ENCODE measurements at places on chromosomes 4 and X. TPM values are rescaled to one million over a fixed set of nuclear protein-coding genes. Genes with fewer than 3 reads are reported as not detected.

The BRS3 gene
- total RNA-seq = not detected

The TASL gene
- not detected for total RNA-seq

DNA sequence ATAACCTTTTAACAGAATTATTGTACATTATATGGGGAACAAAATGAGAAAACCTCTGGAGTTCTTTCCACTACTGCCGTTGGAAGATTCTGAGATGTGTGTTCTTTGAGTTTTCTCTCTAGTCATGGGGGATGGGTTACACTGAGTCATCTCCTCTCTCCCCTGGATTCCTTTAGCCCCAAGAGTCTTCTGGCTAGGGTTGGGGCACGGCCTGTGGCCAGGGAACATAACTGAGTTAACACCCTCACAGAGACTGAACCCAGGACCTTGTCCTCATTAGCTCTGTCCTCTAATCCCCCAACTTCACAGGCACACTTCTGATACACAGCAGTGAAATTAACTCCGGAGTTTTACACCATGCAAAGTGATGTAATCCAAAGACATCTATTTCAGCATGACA is 142.3 kb upstream of the F9 start:
- no peak for DNase-seq

- no peak for DNase-seq
Observed at GRCh38 chrX:109709129-109709631, 23.9 kb downstream of the ACSL4 start.

DNA sequence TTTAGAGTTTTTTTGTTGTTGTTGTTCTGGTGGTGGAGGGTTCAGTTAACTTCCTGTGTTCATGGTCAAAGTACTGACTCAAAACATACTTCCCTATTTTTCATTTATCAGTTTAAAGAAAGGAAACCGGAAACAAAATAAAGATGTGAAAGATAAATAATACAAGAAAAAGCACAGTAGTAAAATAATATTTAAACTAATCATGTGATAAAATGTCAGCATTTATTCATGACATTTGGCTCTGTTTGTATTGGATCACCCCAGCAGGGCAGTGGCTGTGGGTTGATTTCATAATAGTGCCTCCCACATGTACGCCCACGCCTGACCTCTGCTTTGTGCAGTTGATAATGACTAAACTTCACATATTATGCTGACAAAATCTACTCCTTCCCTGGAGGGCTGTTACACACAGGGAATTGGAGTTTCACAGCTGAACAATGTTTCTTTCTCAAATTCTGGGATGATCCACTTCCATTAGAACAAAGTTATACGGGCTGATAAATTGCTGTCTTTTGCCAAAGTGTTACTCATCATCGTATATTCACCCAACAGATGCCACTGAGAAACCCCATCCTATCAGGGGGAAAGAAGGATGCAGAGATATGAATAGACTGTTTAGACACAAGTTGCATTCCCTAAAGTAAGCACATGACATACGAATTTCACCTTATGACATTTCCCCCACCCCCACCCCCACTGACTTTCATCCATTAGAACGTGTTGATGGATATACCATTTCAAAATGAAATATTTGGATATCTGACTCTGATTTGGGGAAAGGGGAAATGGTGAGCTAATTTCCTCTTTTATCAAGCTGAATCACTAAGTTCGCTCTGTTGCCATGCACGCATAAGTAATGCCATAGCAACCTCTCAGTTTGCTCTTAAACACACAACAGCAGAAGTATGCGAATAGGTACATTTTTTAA is 48.3 kb downstream of the AMELX start:
- no peak for DNase-seq

DNA sequence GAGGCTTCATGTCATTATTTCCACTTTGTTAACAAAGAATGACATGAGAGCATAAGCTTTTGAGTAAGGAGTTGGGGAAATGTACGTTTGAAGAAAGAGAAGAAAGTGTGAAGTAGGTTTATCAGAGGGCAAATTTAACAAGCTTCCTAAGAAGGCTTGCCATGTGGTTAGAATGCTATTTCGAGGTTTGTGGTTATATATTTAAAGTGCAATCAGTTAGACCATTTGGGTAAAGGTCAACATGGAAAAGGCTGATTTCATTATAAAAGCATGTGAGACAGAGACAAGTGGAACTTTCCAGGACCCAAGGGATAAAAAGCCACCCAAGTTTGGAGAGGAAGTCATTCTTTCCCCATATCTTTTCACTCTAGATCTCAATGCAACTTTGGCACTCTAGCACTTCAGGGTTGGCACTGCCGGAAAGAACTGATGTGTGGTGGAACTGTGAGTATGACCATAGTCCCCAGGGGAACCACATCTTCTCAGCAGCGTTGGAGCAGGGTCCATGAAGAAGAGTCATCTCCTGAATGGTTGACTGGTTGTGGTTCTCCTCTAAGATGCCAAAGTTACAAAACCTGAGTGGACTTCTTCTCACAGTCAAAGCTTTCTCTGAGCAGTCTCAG is 529.9 kb downstream of the MID1IP1 start:
- peak; percentile 28 for DNase-seq

- no peak for DNase-seq
Observed at GRCh38 chr4:3287271-3287971, 5.4 kb upstream of the RGS12 start.

DNA sequence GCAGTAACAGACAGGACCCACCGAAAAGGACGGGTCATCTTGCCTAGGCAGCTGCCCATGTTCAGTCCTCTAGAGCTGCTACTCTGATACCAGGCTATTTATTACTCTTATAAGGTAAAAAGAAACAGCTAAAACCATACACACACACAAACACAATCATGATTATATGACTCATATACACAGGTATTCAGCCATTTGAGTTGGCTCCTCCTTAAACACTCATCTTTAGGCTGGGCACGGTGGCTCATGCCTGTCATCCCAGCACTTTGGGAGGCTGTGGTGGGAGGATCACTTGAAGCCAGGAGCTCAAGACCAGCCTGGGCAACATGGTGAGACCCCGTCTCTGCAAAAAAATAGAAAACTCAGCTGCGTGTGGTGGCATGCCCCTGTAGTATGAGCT is 76.6 kb downstream of the F11 start:
- peak; percentile 36 for DNase-seq

DNA sequence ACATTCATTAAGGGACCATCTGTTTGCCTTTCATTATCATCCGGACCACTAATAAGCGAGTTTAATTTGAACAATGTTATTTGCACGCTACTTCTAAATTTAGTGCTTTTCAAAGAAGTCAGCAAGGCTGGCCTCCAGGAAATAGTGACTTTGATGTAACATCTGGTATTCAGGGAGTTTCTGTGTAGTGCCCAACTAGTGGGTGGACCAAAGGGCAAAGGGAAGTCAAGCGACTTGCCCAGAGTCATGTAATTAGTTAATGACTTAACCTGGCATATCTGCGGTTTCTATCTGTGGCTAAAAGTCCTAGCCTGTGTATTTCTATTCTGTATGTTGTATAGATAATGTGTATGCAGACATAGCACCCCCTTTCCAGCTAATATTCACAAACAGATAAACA is 56.3 kb upstream of the LCORL start:
- DNase-seq = no peak

The FAM184B gene
- total RNA-seq = not detected

DNA sequence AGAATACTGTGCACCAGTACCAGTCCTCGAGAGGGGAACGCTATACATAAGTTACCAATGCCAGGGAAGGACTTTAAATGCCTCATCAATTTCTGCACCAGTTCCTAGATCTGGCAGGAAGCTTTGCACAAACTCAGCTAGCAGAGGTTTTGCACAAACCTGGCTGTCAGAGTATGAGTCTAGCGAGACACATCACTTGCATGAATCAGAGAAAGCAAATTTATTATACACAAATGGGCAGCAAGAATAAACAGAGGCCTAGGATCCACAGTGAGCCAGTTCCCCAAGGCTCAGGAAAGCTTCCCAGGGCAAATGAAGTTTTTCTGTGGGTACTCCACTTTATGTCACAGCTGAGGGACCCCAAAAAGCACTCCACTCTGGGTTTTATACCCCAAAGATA is 523.5 kb downstream of the CFAP47 start:
- no peak for DNase-seq

DNA sequence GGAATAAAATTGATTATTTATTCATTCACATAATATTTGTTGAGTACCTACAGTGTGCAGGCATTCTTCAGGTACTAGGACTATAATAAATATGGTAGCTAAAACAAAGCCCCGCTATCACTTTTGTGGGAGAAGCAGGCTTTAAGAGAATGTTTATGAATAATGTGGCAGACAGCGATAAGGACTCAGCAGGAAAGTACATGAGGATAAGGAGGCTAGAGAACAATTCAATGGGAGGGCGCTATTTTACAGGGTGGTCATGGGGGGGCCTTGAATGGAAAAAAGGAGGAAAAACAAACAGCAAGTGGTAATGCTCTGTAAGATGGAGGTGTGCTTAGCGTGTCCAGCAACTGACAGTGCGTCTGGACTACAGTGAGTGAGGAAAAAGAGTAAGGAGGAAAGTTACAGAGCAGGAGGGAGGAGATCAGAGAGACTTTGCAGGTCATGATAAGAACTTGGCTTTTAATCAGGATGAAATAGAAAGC is 264.2 kb upstream of the ETNPPL start:
- DNase-seq = no peak

DNA sequence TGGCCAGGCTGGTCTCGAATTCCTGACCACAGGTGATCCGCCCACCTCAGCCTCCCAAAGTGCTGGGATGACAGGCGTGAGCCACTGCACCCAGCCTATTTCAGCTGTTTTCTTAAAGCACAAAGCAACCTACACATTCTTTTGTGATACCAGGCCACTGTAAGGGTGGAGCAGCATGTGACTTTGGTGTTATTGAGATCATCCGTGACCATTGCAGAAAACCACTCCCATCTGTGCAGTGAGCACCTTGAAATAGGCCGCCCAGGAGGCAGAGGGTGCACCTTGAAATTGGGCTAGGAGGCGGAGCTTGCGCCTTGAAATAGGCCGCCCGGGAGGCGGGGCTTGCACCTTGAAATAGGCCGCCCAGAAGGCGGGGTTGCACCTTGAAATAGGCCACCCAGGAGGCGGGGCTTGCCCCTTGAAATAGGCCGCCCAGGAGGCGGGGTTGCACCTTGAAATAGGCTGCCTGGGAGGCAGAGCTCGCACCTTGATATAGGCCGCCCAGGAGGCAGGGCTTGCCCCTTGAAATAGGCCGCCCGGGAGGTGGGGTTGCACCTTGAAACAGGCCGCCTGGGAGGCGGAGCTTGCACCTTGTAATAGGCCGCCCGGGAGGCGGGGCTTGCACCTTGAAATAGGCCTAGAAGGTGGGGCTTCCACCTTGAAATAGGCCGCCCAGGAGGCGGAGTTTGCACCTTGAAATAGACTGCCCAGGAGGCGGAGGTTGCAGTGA is 9.0 kb upstream of the SLC25A6 start:
- DNase-seq = no peak

The ITIH6 gene
- not detected for total RNA-seq

The TMSB15C gene
- 5.8 TPM for total RNA-seq

The APLN gene
- total RNA-seq = 2.6 TPM

- DNase-seq = peak; percentile 43
Observed at GRCh38 chrX:133640161-133641015, 225.1 kb upstream of the GPC4 start.

The ARHGAP6 gene
- 1.2 TPM for total RNA-seq

DNA sequence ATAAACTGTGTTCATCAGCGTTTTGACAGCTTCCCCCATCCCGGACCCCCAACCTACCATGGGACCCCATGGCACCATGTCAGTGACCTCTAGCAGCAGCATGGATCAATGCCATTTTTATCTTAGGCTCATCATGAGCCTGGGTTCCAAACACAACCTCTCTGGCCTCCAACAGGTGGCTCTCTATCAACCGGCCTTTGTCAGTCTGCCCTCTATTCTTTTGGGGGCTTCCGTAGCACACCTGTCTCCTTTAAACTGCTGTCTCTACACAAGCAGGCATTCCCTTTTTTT is 721 bp upstream of the TMEM150C start:
- no peak for DNase-seq

DNA sequence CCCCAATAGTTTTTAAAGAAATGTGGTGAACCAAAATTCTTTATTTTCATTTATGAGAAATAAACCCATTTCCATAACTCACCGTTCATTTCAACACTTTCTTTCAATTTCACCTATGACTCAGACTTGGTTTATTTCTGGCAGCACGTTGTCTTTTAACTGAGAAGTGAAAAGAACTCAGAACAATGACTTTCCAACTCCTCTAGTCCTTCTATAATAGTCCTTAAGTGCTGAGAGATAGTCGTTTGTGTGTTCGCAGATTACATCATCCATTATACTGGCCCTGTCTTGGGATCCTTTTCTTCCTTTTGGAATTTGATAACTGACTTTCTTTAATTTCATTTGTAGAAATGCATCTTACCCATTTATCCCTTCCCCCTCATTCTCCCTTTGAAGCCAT is 113.6 kb downstream of the GLUD2 start:
- DNase-seq = no peak

The PPARGC1A gene
- total RNA-seq = 0.18 TPM

GRCh38 chr4:41069838-41070237 is 144.5 kb downstream of the APBB2 start:
- DNase-seq = no peak

DNA sequence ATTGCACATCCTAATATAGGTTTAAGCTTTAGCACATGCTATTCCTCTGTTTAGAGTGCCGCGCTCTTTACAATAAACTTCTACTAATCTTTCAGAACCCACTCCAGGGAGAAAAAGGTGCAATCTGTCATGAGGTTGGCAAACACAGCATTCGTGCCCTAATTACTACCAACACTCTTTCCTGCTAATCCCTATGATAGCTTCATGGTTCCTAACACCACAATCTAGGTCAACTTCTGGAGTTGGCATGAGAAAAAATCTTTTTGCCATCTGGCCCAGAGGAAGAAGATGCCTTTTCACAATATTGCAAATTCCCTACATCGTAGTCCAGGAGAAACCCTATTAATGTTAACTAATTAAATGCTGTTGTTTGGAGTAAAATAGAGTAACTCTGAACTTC is 39.6 kb downstream of the TMA16 start:
- no peak for DNase-seq

- DNase-seq = no peak
Observed at GRCh38 chr4:40934676-40935075, 184.9 kb downstream of the NSUN7 start.

The WFS1 gene
- 17.4 TPM for total RNA-seq
